Placental pericyte (primary cell): ENCODE measurements at places on chromosomes 2 and 18. TPM values are rescaled to one million over a fixed set of nuclear protein-coding genes. Genes with fewer than 3 reads are reported as not detected.

The HK2 gene
- total RNA-seq = 49.0 and 188 TPM in 2 replicates

The ONECUT2 gene
- total RNA-seq = under 0.01 TPM in 2 replicates

The KATNAL2 gene
- total RNA-seq = 0.88 and 1.6 TPM in 2 replicates

The ASNSD1 gene
- 50.8 and 66.1 TPM in 2 replicates for total RNA-seq

The DNAH6 gene
- total RNA-seq = under 0.01 TPM in 2 replicates

The OTOS gene
- not detected in 2 replicates for total RNA-seq

The SNTG2 gene
- not detected in 2 replicates for total RNA-seq

The ANKRD62 gene
- total RNA-seq = not detected in 2 replicates

The BMP10 gene
- total RNA-seq = 0.44 TPM in 1 of 2 replicates, not detected in the other

The FMNL2 gene
- 26.7 and 31.9 TPM in 2 replicates for total RNA-seq

The CD226 gene
- 1.1 and 1.5 TPM in 2 replicates for total RNA-seq

The TGFA gene
- not detected in 2 replicates for total RNA-seq

The SCN3A gene
- total RNA-seq = under 0.01 TPM in 1 of 2 replicates, not detected in the other

The RRM2 gene
- 2.0 and 136 TPM in 2 replicates for total RNA-seq

The XDH gene
- under 0.01 and 2.0 TPM in 2 replicates for total RNA-seq

The TRIB2 gene
- total RNA-seq = 32.6 and 83.8 TPM in 2 replicates
